Naive B cell (primary cell): ENCODE measurements at places on chromosomes 2 and 18.

DNA sequence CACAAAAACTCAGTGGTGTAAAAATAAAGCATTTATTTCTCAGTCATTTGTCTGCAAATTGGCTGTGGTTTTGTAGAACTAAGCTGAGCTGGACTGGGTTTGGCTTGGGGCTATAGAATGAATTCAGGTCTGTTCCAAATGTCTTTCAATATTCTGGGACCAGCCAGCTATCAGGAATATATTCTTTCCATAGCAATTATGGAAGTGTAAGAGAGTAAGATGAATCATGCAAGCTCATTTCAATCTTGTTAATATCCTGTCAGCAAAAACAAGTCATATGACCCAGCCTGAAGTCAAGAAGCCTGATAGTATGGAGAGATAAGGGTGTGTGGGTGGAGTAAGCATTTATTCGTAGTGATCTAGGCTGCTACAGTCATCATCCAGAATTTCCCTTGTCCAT is 481.0 kb upstream of the CDH2 start:
- DNase-seq = no peak

- DNase-seq = no peak
Measured at GRCh38 chr2:129712676-129712985, 266.8 kb upstream of the RAB6C start.

DNA sequence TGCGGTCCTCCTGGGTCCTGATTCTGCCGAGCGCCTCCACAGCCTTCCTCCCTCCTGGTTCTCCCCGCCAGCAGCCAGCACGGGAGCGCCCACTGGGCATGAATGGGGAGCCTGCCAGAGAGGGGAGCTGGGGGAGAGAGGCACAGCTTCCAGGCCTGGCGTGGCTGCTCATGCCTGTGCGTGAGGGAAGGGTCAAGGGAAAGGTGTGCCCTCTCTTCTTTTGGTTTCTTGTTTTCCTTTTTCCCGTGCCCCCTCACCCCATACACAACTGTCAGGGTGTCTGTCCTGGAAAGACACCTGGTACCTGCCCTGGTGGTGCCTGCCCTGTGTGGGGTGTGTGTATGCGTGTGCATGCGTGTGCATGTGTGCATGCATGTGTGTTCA is 4.7 kb upstream of the NEURL3 start:
- no peak for DNase-seq

DNA sequence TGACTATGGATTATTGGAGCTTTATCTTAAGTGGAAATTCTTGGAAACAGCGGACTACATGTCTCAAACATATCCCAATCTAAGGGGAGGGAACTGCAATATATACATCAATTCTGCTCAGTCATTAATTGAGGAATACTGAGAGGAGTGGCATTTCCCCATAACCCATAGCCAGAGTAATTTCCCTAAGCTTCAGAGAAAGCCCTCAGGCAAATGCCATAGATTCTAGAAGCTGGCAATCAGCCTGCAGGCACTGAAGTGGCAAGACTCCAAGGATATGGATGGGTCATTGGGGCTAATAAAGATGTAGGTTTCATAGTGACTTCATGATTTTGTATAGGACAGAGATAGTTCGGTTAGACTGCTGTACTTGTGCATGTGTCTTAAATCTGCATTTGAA is 1960.5 kb upstream of the PIK3C3 start:
- DNase-seq = no peak

DNA sequence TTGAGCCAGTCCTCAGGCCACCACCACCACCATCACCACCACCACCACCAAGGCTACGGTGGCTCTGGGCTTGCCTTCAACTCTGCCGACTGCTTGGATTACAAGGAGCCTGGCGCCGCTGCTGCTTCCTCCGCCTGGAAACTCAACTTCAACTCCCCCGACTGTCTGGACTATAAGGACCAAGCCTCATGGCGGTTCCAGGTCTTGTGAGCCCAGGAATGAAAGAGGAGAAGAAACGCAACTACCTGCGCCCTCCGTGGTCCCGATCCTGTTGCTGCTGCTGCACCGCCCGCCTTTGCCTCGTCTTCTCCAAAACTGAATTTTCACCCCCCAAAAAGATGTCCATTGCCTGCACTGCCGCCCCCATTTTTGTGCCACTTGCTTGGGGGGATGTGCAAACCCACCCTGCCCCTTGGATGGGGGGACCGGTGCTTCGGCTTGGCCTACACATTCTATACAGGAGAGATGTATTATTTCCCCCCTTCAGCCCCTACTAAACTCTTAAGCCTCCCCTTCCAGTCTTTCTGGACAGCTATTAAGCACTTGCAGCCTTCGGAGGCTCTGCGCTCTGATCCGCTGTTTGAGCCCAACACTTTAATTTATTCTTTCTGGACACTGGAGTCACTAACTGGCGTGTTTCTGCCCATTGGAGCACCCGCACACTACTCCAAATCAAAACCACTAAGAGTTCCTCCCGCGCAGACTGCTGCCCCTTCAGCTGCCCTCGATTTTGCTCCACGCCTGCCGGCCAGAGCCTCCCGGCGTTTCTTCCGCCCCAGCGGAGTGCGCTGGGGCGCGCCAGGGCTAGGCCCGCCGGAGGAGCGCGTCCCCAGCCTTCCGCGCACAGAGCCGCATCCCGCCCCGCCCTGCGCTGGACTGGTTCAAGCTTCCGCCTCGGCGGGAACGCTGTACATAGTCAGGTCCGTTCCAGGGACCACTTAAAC is 5.7 kb downstream of the OTX1 start:
- peak; percentile 7 for DNase-seq

DNA sequence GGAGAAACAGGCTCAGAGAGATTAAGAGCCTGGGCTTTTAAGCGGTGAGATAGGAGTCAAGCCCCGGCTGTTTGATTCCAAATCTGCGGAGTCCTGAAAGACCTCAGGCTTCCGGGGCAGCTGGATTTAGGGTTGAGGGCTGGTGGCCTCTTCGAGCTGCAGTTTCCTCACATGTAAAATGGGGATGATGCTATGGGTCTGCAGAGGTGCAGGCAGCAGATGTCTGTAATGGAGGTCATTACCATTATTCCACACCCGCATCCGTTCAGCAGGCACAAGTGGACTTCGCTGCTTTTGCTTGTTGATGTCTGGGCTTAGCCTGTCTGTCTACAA is 175.6 kb upstream of the HS6ST1 start:
- no peak for DNase-seq

DNA sequence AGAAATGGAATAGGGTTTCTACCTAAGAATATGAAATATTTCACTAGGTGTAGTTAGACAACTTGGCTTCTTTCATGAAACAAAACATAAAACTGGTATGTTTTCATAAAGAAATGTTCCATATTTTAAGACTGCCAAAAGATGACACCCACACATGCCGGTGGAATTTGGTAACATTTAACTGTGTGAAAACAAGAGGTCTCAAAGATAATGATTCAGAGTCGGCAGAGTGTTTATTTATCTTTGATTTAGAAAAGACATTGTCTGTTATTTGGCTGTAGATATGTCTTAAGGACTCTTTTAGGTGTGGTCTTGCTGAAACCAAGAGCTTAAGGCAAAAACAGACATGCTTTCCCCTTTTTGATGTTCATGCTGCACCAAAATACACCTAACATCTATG is 63.5 kb upstream of the FN1 start:
- DNase-seq = no peak

- DNase-seq = no peak
Measured at GRCh38 chr2:181008407-181008806, 28.0 kb downstream of the UBE2E3 start.

- DNase-seq = no peak
Measured at GRCh38 chr2:224162122-224162521, 123.0 kb upstream of the SERPINE2 start.

DNA sequence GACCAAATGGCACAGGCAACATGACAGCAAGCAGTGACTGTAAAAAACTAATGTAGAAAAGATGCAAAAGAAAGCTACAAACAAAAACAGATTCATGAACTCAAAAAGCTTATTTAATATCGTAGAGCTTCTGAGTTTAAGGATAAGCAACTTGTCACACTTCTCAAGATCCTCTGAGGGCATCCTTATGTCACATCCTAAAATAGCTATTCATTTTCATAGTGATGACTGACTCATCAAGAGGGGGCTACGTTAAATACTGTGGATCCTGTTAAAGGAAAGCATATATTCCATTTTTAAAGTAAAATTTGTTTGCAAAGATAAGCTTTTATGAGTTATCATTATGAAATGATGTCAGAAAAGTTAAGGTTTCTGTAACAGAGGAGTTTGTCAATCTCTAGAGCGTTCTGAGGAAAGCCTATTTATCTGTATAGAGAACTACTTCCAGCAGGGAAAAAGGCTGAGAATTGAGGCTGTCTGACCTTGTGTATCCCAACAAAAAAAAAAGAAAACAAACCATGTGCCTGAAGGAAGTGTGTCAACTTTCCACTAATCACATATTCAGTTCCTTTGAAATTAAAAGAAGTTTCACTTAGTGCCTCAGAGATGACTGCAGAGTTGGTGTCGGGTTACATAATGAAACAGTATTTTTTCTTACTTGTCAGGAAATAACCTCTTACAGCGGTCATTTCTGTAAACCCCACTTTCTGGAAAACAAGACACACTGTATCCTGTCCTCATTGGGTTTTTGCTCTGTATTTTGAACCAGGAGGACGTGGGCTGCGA is 115.5 kb downstream of the ESCO1 start:
- DNase-seq = no peak

GRCh38 chr2:20300656-20301055 is 50.0 kb downstream of the PUM2 start:
- no peak for DNase-seq

DNA sequence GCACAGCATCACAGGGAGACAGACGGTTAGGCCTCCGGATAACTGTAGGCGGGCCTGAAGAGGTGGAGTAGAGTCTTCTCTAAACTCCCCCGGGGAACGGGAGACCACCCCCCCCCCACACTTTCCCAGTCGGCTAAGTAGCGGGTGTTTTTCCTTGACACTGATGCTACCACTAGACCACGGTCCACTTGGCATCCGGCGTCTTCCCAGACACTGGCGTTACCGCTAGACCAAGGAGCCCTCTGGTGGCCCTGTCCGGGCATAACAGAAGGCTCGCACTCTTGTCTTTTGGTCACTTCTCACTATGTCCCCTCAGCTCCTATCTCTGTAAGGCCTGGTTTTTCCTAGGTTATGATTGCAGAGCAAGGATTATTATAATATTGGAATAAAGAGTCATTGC is 25.7 kb upstream of the NCL start:
- no peak for DNase-seq

- DNase-seq = no peak
Measured at GRCh38 chr2:212032536-212033219, 505.9 kb downstream of the ERBB4 start.

GRCh38 chr18:55763298-55763697 is 175.3 kb upstream of the TCF4 start:
- no peak for DNase-seq

DNA sequence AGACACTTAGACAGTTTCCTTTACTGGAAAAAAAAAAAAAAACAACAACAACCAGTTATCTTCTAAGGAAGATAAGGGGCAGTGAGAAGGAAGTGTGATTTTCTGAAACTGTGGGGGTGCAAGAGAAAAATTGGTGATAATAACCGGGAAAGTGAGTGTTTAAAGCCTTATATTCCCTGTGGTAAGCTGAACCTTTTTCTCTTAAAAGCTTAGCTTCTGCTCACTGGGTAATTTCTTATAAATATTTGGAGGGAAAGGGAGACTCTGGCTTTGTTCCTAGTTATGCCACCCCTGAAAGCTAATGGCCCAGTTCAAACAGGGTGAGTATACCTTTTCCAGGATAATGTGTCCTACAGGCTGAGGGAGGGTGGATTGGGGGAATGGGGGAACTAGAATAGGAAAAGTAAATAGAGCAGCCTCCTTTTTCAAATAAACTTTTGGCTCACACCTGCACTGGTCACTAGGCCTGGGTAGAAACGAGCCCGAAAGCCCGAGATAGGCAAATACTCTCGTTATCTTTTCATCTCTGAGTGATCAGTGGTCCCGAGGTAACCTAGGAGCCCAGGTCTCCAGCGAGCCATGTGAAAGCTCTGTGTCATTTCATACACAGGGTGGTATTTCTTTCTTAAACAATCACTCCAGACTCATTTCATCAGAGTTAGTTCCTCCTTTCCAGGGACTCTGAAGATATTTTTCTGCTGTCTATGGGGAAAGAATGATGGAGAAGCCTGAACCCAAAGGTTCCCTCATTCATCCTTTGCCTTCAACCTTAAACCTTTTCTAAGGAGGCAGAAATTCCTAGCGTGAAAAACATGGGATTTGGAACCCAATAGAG is 15.5 kb upstream of the SRBD1 start:
- DNase-seq = no peak

GRCh38 chr2:27737676-27738348 is 33.7 kb upstream of the MRPL33 start:
- no peak for DNase-seq

GRCh38 chr2:191250986-191251385 is 5.8 kb downstream of the MYO1B start:
- no peak for DNase-seq

GRCh38 chr2:119746836-119747686 is 12.7 kb upstream of the PTPN4 start:
- no peak for DNase-seq

- DNase-seq = no peak
Measured at GRCh38 chr2:113370030-113370429, 67.5 kb upstream of the ZNG1B start.

- DNase-seq = no peak
Measured at GRCh38 chr2:85717308-85718008, 23.3 kb downstream of the GNLY start.

- no peak for DNase-seq
Measured at GRCh38 chr18:58117786-58118403, 73.9 kb downstream of the NEDD4L start.

DNA sequence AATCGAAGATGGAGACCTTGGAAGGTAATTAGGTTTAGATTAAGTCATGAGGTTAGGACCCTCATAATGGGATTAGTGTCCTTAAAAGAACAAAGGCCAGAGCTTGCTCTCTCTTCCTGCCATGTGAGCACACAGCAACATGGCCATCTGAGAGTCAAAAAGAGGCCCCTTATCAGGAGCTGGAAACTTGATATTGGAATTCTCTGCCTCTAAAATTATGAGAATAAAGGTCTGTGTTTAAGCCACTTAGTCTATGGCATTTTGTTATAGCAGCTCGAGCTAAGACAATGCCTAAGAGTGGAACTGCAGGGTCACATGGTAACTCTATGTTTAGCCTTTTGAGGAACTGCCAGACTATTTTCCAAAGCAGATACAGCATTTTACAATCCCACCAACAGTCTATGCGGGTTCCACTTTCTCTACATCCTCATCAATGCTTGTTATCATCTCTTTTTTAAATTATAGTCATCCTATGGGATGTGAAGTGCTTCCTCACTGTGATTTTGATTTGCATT is 42.4 kb downstream of the THADA start:
- DNase-seq = no peak
